ENCODE measurements at places on chromosomes 3 and 15. TPM values are rescaled to one million over a fixed set of nuclear protein-coding genes. Genes with fewer than 3 reads are reported as not detected.

- no peak for DNase-seq
These were observed 40.0 kb downstream of the FOXP1 start for GRCh38 chr3:71543371-71544016.

GRCh38 chr3:104461431-104461830, 905.3 kb upstream of the ALCAM start:
- DNase-seq: no peak

- DNase-seq: no peak
These were observed at the start of gene RGMA for GRCh38 chr15:93088981-93089726. Gene RGMA, minus strand, starts transcription at chr15:93089211. Its CDS starts 279 bp downstream, at chr15:93088932.

- no peak for DNase-seq
These were observed 4.9 kb upstream of the GPR87 start for GRCh38 chr3:151321526-151321925.

Gene SLC6A20
- total RNA-seq: not detected

Measured in HFFc6 (cell line).